ENCODE measurements at places on chromosomes 6 and 20.
A peak's percentile ranks its signal among the peaks of the same experiment; 100 is the strongest.

DNA sequence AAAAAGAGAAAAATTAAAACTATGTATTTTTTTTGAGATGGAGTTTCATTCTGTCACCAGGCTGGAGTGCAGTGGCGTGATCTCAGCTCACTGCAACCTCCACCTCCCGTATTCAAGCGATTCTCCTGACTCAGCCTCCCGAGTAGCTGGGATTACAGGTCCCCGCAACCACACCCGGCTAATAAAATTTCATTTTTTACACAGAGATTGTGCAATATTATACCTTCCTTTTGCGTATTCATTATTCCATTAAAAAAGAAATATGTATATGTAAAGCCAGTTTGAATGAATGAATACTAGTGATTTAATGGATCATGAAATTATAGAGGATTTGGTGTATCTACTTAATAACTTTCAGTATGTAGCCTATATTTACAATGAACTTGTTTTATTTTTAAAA lies 38.2 kb upstream of the CTAGE9 start:
- DNase-seq, result no peak

- DNase-seq, result no peak
Observed at GRCh38 chr6:110476046-110476849, at the start of gene SLC22A16. SLC22A16 (minus strand) TSS chr6:110476613; CDS start chr6:110476574, 39 bp downstream.

DNA sequence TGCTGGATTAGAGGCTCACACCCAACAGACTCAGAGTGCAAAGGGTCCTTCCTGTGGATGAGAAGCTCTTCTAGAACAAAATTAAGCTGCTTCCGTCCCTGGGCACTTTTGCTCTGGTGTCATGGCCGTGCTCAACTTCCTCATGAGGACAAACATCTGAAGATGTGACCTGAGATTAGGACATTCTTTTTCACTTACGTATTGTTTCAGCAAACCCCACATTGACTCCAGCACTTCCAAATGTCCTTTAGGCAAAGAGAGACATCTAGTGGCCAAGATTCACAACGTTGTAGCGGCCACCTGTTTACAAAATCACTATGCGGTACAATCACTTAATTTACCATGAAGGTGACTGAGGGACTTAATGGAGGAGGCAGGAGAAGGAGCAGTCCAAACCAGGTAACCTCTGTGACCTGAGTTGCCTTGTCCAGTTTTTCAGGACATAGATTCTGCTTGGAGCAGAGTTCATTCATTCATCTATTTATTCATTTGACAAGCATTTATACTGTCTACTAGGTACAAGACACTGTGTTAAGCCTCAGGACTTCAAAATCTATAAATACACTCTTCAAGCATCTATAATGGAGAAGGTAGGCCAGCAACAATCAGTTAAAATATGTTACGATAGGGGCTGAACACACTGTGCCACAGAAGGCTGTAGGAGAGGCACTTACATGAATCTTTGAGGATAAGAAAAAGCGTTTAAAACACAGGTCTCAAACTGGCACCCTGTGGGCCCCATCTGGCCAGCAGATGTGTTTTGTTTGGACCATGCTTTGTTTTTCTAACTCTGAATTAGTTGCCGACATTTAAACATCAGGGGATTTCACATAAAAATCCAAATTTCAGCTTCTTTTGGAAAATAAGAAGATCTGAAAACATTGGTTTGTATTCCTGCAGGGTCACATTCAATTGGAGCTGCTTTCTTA lies 5.6 kb upstream of the ADGRF1 start:
- DNase-seq, result peak; percentile 26

DNA sequence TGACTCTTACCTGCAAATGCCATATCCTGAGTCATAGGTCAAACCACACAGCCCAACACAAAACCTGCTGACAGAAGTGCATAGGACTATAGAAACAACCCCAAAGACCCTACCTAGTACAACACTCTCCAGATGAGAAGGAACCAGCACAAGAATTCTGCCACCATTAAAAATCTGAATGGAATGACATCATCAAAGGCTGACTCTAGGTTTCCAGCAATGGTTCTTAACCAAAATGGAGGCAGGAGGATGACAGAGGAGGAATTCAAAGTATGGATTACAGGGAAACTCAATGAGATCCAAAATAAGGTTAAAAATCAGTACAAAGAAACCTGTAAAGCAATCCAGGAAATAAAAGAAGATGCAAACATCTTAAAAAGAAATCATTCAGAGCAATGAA lies 31.2 kb downstream of the OR14J1 start:
- DNase-seq, result no peak

DNA sequence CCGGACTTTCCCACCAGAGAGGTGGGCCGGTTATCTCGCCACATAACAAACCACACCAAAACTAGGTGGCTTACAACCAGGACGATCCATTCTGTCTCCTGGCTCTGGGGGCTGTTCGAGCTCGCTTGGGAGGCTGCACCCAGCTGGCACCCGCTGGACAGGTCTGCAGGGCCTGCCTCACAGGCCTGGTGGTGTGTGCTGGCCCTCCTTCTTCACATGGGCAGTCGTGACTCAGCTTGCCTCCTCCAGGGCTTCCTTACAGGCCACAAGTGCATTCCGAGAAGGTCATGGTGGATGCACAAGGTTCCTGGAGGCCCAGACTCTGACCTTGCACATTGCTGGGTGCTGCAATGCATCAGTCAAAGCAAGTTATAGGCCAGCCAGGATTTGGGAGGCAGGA lies 34.2 kb downstream of the FOXF2 start:
- DNase-seq, result no peak

- DNase-seq, result no peak
Observed at GRCh38 chr20:41014561-41015088, 14.0 kb upstream of the TOP1 start.

- no peak for DNase-seq
Observed at GRCh38 chr6:67221226-67221625, 1413.9 kb upstream of the ADGRB3 start.

- no peak for DNase-seq
Observed at GRCh38 chr20:62898093-62898964, 28.0 kb downstream of the DIDO1 start.

DNA sequence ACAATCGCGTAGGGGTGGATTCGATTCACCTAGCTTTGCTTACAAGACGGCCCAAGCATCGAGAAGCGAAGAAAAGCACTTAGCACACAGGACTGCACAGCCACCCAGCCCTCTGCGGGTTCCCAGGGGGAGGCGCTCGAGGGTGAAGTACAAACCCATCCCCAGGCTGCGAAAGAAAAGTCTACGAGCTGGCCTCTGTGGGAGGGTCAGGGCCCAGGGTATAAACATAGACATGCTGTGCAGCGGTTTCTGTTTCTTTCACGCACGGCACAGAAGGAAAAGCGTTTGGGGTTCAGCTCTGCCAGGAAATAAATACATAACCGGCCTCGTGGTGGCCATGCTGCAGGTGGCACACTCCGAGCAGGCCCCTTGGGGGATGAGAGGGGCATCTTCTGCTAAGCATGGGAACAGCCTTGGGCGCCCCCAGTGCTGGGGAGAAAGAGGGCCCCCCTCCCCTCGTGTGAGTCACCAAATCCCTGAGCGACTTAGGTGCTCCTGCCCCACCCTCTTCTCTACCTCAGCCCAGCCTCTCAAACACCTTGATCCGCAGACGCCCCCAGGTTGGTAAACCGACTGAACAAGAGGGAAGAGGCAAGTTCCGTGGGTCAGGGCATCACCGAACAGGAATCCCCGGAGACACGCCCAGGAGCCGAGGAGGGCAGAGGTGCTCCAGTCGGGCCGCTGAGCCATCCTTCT lies 91.6 kb upstream of the RIPOR2 start:
- DNase-seq, result peak; percentile 76

DNA sequence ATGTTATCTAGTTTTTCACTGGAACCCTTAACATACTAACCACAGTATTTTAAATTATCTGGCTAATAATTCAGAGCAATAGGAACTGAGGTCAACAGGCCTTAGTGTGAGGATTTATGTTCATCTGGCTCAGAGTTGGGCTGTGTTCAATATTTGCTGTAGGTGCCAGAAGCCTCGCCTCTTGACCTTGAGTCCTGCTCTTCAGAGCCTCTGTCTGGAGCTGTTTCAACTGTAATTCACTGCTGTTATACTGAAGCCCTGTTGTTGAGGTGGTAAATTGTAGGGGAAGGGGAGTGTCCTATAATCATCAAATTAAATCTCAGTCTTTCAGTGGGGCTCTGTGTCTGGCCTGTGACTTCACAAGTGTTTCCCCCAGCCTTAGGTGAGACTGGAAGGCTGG lies 184.4 kb downstream of the CDH26 start:
- no peak for DNase-seq

- no peak for DNase-seq
Observed at GRCh38 chr20:3887876-3888620, 1.1 kb upstream of the PANK2 start.

- DNase-seq, result peak; percentile 52
Observed at GRCh38 chr6:26299286-26300042, 65.5 kb upstream of the BTN3A2 start.

DNA sequence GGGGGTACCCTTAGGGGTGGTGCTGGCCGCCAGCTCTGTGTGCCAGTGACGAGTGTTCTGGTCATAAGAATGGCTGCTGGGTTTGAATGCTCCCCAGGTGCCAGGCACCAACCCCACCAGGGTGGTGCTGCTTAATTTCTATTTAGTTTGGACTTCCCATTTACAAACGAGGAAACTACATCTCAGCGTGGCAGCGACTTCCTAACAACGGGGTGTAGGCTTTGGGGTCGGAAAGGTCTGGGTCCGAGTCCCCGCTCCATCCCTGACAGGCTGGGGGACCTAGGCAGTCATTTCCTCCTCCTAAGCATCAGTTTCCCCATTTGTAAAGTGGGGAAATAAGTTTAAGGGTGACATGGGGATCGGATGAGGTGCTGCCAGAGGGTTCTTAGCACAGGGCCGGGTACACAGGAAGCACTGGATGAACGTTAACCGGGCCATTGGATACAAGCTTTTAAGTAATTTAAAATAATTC lies 30.3 kb downstream of the CEBPB start:
- DNase-seq, result no peak

DNA sequence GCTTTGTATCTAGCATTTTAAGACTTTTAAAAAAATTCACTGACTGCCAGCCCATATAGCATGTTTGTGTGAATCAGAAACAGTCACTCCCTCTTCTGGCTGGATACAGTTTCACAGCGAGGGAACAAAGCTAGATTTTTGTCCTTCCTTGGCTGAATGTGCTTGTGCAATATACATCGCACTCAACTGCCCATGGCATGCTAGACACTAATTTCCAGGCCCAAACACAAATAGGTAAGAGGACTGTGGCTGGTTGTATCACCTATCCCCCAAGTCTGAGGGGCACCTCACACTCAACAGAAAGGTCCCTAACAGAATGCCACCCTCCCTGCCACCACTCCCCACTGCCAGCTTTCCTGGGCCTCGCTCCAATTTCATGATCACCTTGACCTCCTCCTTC lies 16.2 kb upstream of the BLCAP start:
- no peak for DNase-seq

DNA sequence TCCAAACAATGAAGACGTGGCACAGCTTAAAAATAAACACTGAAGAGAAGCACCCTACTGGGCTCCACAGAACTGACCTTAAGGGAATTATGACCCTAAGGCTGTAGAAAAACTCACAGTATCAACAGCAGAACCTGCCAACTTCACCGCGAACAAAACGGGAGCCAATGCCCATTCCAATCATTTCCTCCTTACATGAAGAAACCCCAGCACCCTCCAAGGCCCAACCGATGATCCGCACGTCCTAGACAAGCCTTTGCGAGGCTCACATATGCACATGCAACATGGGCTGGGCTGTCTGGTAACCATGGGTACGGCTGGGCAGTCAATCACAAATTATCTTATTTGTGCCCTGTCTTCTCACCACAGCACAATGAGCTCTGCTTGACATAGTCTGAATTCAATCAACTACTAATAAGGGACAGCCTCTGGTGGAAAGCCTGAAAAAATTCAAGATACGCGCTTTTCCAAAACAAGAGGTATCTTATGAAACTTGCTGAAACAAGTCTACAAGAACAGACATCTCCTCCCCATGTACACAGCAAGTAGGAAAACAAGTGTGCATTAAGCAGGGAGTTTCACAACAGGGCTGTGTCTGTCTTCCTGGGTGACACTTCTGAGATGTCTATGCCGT lies 1.7 kb downstream of the DIDO1 start:
- no peak for DNase-seq

GRCh38 chr6:23940466-23940865 lies 185.5 kb upstream of the NRSN1 start:
- no peak for DNase-seq

DNA sequence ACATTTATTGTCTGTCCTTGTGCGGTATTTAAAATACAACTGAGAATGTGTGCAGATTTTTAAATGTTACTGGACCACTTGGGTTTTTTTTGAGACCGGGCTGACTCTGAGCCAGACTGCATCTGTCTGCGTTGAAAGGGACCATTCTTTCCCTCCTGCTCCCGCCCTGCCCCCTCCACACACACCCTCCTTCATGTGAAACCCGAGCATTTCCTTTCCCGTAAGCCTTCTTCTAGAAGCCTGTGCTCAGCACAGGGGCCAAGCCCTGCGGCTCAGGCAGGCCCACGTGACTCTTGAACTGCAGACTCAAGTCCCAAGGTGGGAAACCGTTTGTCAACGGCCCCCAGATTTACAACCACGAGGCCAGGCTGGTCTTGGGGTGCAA lies 82.7 kb upstream of the FOXC1 start:
- peak; percentile 43 for DNase-seq

DNA sequence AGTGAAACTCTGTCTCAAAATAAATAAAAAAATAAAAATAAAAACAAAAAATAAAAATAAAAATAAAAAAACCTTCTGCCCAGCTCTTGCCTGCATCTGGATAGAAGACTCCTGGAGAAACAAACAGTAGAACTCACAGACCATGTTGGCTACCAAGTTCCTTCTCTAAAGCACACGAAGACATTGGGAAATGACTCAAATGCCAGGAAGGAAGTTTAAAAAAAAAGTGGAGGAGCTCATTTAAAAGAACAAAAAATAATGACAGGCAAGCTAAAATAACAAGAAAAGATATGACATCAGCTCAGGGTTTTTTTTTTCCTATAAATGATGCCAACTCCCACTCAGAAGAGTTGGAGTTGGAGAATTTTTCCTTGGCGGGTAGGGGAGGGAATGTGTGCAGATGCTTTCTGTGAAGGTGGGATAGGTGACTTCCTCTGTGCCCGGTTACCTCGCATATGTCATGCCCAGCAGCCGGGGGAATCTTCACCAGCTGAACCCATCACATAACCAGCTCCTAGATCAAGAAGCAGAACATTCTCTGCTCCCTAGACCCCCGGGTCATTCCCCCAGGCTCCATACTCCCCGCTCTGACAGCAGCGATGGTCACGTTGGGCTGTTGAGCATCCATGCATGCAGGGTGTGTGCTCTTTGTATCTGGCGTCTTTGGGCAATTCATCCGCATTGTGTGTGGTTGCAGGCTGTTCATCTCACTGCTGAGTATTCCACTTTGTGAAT lies 17.3 kb upstream of the CD93 start:
- DNase-seq, result no peak

- no peak for DNase-seq
Observed at GRCh38 chr6:27868311-27868710, 43.9 kb downstream of the OR2B2 start.

Measured in stimulated activated CD8-positive, alpha-beta memory T cell treated with anti-CD3 and anti-CD28 coated beads, Interleukin-4, amount 100 ng/mL, for 48 hours (primary cell).